SJSA1 (cell line): ENCODE measurements at places on chromosomes 16 and 17. TPM values are rescaled to one million over a fixed set of nuclear protein-coding genes. Genes with fewer than 3 reads are reported as not detected.

DNA sequence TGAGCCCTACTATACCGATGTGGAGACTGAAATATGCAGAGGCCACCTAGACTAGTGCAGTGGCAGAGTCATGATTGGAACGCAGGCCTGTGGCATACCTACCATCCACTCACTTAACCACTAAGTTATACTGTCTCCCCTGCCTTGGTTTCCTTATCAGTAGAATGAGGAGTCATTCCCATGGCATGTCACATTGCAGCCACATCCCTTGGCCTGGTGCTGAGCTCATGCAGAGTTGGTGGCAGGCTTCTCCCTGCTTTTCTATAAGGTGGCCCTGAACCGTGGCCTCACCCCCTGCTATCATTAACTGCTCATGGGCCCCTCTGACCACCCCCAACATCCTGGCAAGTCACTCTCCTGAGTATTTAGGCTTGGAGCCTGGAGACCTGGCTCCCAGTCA lies 212.5 kb downstream of the KATNIP start:
- H3K27me3 ChIP-seq = no peaks in the 10 kb centered on the region
- peak overlapping the region; percentile 50 for H3K27ac ChIP-seq
- H3K4me1 ChIP-seq = peaks cover 33% of the 10 kb centered on the region
- peaks cover 9% of the 10 kb centered on the region; the same call in 1 of the 2 replicates for H3K36me3 ChIP-seq
- peak; percentile 77 for DNase-seq

DNA sequence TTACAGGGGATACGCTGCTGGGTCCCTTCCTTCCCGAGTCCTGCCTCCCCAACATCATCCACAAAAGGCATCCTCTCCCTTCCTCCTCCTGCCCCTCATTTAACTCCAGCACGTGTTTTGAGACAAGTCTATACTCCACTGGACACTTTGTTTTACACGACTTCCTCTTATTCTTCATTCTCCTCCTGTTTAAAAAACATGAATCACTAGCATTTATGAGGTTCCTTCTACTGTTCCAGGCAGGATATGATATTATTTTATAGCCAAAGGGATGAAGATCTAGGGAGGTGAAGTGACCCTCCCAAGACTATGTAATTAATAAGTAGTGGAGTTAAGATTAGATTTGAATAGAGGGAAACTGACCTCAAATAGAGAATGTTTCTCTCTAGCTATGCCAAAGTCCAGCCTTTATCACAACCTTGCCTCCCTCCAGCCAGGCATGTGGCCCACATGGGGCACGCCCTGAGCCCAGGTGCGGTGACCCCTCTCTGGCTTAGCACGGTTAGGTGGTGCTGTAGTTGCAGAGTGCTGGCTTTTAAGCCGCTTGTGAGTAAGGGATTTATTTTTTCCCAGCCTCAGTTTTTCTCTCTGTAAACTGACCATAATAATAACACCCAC lies 1.3 kb upstream of the HSD17B2 start:
- no peak for DNase-seq
- no peak overlapping the region for H3K4me3 ChIP-seq
- peaks cover 39% of the 10 kb centered on the region for H3K4me1 ChIP-seq
- H3K27me3 ChIP-seq = no peaks in the 10 kb centered on the region

- H3K4me3 ChIP-seq = no peak overlapping the region
- no peak overlapping the region for H3K27ac ChIP-seq
- H3K36me3 ChIP-seq = no peaks in the 10 kb centered on the region
- no peak for DNase-seq
- no peaks in the 10 kb centered on the region for H3K4me1 ChIP-seq
- H3K27me3 ChIP-seq = peaks cover 17% of the 10 kb centered on the region
These were observed 43.0 kb upstream of the ABCA3 start for GRCh38 chr16:2383501-2383900.

DNA sequence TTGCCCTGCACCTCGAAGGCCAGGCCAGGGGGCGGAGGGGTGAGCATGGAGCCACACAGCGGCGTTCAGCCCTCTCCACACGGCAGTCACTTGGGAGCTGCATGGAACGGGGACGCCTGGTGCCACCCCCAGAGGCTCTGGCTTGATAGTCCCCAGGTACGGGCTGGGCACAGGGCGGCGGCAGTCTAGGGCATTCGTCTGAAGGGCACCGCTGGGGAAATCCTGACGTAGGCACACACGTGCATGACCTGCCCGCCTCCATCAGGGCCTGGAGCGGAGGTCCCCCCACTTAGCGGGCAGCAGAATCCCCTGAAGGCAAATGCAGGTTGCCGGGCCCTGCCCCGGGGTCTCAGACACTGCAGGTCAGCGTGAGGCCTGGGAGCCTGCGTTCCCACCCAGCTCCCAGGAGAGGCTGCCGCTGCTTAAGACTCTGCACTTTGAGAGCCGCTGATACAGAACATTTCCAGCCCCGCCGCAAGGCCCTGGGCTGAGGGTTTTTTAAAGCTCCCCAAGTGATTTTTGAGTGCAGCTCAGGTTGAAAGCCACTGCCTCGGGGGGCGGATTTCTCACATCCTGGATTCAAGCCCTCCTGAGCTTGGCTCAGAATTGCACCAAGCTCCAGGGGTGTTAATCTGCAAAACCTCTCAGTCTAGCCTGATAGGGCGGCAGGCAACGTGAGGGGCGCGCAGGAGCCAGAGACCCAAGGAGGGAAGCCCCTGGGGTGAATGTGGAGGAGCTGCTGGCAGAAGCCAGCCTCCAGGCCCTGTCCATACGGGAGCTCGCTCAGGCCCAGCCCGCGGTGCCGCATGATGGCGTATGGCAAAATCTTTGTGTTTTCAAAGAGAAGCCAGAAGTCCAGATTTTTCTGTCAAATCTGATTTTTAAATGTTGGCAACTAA lies 182.3 kb upstream of the GSE1 start:
- H3K36me3 ChIP-seq = no peaks in the 10 kb centered on the region
- H3K27me3 ChIP-seq = no peaks in the 10 kb centered on the region
- H3K4me3 ChIP-seq = no peak overlapping the region
- H3K4me1 ChIP-seq = no peaks in the 10 kb centered on the region
- DNase-seq = no peak

GRCh38 chr16:87895641-87896141 lies 26.4 kb upstream of the SLC7A5 start:
- H3K36me3 ChIP-seq = no peaks in the 10 kb centered on the region
- no peak for DNase-seq
- no peak overlapping the region for H3K4me3 ChIP-seq
- H3K4me1 ChIP-seq = peaks cover 8% of the 10 kb centered on the region

DNA sequence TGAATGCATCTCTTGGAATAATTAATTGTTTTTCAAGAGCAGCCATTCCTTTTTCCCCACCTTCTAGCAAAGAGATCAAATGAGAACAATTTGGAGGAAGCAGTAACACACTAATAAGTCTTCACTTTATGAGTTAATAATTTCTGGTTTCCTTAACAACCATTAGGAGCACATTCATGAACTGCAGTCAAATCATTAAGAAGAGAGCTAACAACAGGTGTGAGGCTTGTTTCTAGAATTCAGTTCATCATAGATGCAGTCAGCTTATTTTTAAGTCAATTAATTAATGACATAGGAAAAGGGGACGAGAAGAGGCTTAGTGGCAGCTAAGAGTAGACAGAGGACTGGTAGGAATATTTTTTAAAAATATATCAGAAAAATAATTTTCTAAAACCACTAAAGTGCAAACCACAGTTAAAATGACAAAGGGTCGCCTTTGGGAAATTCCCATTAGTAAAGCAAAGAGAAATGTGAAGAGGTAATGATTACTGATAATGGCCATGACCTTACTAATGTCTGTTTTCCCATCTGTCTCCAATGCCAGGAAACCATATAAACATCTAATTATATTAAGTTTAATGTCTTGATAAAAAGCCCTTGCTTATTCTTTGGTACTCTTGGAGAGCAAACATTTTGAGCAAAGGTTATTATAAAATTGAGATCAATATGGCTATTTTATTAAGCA lies 184.2 kb downstream of the KCNJ2 start:
- DNase-seq = no peak
- H3K36me3 ChIP-seq = no peaks in the 10 kb centered on the region
- H3K27me3 ChIP-seq = no peaks in the 10 kb centered on the region
- no peaks in the 10 kb centered on the region for H3K4me1 ChIP-seq

- no peak overlapping the region for H3K4me3 ChIP-seq
- H3K27ac ChIP-seq = no peak overlapping the region
- peaks cover 16% of the 10 kb centered on the region for H3K4me1 ChIP-seq
These were observed 703.7 kb upstream of the SOX9 start for GRCh38 chr17:71417142-71417541.

DNA sequence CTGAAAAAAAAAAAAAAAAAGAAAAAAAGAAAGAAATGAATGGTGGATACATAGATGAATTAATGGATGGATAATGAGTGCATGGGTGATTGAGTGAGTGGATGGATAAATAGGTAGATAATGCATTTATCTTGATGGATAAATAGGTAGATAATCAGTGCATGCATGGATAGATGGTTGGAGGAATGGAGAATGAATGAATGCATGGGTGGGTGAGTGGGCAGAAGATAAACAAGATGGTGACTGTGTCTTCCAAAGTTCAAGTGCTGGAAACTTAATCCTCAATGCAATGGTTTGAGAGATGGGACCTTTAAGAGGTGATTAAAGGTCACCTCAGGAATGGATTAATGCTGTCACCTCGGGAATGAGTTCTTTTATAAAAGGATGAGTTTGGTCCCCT lies 6.8 kb upstream of the RNF112 start:
- H3K4me1 ChIP-seq = no peaks in the 10 kb centered on the region
- H3K4me3 ChIP-seq = no peak overlapping the region
- no peaks in the 10 kb centered on the region for H3K36me3 ChIP-seq
- no peak overlapping the region for H3K27ac ChIP-seq
- no peak for DNase-seq

- no peak for DNase-seq
- no peak overlapping the region for H3K27ac ChIP-seq
- no peak overlapping the region for H3K4me3 ChIP-seq
- peaks cover 31% of the 10 kb centered on the region for H3K4me1 ChIP-seq
- peaks cover 5% of the 10 kb centered on the region for H3K36me3 ChIP-seq
- H3K27me3 ChIP-seq = no peaks in the 10 kb centered on the region
These were observed 98.0 kb downstream of the TBC1D16 start for GRCh38 chr17:79937391-79938335.

DNA sequence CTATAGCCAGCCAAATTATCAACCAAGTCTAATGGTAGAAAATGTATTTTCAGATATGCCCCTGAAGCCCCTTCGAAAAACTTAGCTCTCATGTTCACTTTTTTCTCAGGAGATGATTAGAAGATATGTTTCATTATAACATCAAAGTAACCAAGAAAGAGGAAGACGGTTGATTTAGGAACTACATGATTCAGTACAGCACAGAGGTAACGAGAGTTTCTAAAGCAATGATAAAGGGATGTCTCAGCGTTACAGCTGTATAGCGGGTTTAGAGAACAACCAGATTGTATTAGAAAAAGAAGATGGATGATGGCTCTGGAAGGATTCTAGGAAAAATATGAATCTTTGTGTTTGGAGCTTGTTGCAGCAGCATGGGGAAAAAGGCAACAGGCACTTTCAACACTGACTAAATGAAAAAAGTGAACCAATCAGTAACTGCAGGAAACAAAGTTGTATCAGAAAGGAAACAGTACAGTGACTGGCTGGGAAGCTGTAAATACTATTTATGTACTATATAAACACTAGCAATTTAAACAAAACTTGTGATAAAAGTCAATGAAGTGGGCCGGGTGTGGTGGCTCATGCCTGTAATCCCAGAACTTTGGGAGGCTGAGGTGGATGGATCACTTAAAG lies 21.5 kb downstream of the MBTD1 start:
- DNase-seq = no peak

DNA sequence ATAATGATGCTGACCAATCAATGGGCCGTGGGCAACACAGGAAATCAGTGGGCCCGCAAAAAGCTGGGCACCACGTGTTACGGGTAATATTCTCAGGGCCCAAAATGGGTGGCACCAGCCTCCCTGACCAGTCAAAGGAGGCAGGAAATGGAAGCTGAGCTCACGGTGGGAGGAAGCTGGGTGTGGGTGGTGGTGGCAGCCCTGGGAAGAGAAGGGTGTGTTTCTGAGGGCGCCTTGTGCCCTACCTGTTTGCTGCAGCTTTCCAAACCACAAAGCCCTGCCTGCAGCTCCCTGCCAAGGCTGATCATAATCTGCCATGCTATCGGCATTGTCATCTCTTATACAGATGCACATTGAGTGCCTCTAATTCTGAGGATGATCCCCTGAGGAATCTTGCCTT lies 457.9 kb downstream of the SLC39A11 start:
- no peaks in the 10 kb centered on the region for H3K36me3 ChIP-seq
- H3K4me3 ChIP-seq = no peak overlapping the region
- H3K27me3 ChIP-seq = no peaks in the 10 kb centered on the region; the same call in 1 of the 2 replicates
- no peak for DNase-seq
- no peaks in the 10 kb centered on the region for H3K4me1 ChIP-seq

- H3K27ac ChIP-seq = no peak overlapping the region
- no peaks in the 10 kb centered on the region for H3K4me1 ChIP-seq
- H3K27me3 ChIP-seq = no peaks in the 10 kb centered on the region
These were observed 19.5 kb downstream of the GPR179 start for GRCh38 chr17:38324141-38324697.

DNA sequence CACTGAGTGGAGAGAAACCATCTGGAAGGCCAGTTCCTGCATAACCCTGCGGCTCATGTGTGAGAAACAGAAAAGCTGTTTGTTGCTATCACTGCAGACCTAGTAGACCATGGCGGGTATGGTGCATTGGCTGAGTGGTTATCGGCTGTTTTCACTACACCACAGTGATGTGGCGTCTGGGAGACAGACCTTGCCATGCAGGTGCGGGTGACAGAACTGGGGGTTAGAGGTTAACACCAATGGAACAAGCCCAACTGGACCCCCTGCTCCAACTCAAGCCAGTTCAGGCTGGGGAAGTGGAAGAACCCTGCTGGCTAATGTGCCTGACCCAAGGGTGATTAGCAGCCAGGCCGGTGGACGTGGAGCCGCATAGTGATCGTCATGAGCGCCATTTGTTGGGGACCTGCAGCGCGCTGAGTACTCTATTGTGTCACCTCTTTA lies 91.9 kb downstream of the IRF8 start:
- peaks cover 10% of the 10 kb centered on the region for H3K4me1 ChIP-seq
- no peak overlapping the region for H3K27ac ChIP-seq
- H3K36me3 ChIP-seq = no peaks in the 10 kb centered on the region
- no peaks in the 10 kb centered on the region for H3K27me3 ChIP-seq
- no peak for DNase-seq

- no peak overlapping the region for H3K4me3 ChIP-seq
- H3K36me3 ChIP-seq = peaks cover 28% of the 10 kb centered on the region
- H3K27ac ChIP-seq = no peak overlapping the region
These were observed 24.2 kb downstream of the MAP3K3 start for GRCh38 chr17:63646488-63646806.

TPSD1 gene
- not detected in 2 replicates for total RNA-seq

CTRL gene
- 0.09 and 0.29 TPM in 2 replicates for total RNA-seq

SLC13A2 gene
- not detected in 2 replicates for total RNA-seq

TK1 gene
- total RNA-seq = 305 and 456 TPM in 2 replicates

GJD3 gene
- total RNA-seq = not detected in 2 replicates

BAIAP3 gene
- total RNA-seq = 1.2 and 3.1 TPM in 2 replicates

CPNE7 gene
- 0.84 TPM in 1 of 2 replicates, not detected in the other for total RNA-seq

SLC52A1 gene
- total RNA-seq = not detected in 2 replicates
